ENCODE measurements at places on chromosomes 4 and X.

DNA sequence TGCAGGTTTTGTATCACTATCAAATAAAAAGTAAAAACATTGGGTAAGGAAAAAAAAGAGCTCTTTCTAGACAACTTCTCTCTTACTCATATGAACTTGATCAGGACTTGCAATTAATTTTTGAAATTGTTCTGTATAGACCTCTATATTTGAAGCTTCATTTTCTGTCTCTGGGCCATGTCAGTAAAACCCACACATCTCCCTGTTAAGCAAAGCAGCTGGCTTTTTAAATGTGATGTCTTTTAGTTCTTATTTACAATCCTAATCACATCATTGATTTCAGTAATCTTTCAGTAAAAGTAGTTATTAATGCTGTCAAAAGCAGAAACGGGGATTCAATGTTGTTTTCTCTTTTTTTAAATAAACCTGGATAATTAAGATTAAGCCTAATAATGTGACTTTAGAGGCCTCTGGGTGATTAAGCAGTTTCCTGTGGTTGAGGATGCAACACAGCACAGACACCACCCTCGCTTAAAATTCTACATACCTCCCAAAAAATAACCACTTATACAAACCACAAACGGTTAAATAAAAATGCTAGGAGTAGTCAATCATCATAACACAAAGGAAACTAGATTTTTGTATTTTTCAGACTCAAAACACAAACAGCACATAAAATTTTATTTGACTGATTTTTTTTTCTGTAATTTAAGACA lies 5.2 kb upstream of the PCDH10 start:
- no peak for DNase-seq

- no peak for DNase-seq
Observed at GRCh38 chrX:5650904-5651303, 577.8 kb downstream of the NLGN4X start.

GRCh38 chrX:18654875-18655836 lies 16.8 kb downstream of the RS1 start:
- no peak for DNase-seq

GRCh38 chr4:53702334-53703266 lies 111.3 kb upstream of the LNX1 start:
- peak; percentile 12 for DNase-seq

- no peak for DNase-seq
Observed at GRCh38 chrX:139304471-139304870, 226.1 kb upstream of the F9 start.

DNA sequence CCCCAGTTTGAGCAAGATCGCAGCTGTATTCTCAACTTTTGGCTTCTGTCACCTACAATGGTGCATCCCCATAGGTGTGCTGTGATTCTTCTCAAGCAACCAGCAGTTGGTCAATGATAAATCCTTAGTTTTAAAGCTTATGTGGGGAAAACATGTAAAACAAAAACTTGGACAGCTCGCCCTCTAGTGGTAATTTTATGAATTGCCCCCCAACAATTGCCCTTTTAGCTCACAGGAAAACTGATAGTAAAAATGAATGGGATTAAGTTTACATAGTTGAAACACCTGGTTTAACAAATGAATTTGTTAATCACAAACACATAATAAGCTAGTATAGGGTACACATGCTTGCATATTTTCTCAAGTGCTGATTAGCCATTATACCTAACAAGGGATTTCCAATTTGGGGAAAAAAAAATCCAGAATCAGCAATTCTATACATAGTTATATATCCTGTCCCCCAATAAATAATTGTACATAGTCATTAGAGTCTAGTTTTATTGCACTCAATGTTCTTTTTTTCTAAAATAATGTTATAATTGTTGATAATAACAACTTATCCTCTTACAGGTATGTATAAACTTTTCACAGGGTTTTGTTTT lies 30.1 kb downstream of the TEX13A start:
- DNase-seq: no peak

GRCh38 chr4:24743927-24744326 lies 51.4 kb upstream of the SOD3 start:
- DNase-seq: no peak

GRCh38 chr4:828641-829271 lies 2.8 kb upstream of the CPLX1 start:
- no peak for DNase-seq

- DNase-seq: no peak
Observed at GRCh38 chr4:101421386-101421785, 74.1 kb upstream of the PPP3CA start.

DNA sequence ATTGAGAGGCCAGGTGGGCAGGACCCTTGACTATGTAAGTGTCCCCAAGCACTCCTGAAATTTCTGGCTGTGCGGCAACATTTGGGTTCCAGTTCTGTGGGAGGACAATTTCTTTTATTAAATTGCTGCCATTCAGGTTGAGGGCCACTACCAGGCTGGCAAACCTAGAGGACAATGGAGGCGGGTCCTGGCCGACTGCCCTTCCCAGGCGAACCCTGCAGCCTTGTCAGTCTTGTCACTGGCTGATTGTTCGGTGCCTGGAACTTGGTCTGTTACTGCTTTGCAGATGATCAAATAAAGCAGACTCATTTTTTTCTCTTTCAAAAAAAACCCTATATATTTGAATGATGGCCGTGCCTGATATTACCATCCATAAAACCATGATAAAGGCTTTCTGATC lies 6.6 kb upstream of the TMEM128 start:
- no peak for DNase-seq

DNA sequence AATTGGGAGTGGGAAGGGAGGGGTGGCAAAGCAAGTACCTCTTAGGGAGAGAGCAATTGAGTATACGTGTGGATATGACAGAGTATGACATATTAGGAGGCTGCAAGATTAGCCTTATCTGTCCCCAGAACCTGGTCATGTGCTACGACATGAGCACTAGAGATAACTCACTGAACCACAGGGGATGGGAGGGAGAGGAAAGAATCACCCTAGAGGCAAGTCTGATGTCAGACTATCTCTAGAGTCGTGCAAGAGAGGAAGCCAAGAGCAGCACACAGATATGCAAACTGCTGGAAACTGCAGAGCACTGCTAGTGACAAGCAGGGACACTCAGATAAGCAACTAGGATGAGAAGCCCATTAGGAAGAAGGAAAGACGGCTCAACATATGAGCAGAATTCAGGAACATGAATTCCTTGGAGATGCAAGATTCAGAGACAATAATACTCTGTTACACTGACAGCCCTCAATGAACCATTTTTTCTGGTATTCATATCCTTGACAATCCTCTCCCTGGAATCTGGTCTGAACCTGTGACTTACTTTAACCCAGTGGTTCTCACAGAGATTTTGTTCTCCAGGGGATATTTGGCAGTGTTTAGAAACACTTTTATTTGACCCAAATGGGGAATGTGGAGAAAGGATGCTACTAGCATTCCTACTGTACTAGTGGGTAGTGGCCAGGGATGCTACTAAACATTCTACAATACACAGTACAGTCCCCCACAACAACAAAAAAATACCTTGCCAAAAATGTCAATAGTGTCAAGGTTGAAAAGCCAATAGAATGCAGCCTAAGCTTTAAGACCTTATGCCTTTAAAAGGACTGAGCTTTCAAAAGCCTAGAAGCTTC lies 84.0 kb upstream of the BMP2K start:
- no peak for DNase-seq

- DNase-seq: peak; percentile 20
Observed at GRCh38 chr4:76279462-76279861, 27.1 kb upstream of the STBD1 start.

- DNase-seq: peak; percentile 23
Observed at GRCh38 chrX:134006484-134007161, 21.2 kb upstream of the GPC3 start.

DNA sequence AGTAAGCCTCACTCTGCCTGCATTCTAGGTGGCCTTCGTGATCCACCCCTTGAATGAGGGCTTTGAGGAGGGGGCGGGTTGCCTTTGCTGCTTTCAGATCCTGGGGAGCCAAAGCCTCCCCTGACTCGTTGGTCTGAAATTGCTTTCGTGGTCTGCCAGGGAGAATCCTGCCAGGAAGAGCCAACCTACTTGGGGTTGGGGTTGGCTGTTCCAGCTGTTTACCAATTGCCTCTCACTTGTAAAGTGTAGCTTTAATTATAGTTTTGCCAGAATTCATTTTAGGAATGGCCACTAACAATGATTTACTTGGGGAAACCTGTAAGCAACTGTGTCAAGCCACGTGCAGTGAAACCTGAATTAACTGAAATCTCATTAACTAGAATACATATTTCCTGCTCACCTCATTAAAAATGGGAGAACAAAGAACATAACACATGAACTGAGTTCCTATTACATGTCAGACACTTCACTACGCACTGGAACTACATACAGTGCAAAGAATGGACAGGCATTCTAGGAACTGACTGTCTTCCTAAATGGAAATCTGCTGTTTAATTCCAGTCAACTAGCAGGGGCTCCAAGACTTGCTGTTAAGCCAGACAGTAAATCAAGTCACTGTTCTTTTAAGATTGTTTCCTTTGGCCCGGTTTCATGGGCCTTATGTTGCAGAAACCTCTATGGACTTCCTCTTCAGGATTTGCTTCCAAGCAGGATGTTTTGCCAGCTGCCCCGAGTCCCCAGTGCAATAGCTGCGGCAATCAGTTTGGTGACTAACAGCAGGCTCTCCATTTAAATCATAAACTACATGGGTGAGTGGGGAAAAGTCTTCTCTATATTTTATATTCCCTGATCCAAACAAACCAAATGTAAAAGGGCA lies 16.4 kb upstream of the NKRF start:
- DNase-seq: no peak

DNA sequence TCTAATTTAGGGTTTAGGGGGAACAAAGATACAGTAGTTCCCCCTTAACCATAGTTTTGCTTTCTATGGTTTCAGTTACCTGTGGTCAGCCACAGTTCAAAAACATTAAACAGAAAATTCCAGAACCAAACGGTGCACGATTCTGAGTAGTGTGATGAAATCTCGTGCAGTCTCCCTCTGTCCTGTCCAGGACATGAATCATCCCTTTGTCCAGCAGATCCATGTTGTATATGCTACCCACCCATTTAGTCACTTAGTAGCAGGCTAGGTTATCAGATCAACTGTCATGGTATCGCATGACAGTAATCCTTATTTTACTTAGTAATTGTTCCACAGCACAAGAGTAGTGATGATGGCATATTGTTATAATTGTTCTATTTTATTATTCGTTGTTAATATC lies 556.1 kb downstream of the IL1RAPL1 start:
- no peak for DNase-seq

- DNase-seq: no peak
Observed at GRCh38 chr4:36189511-36190226, 54.6 kb downstream of the ARAP2 start.

- no peak for DNase-seq
Observed at GRCh38 chrX:13892856-13893255, 76.0 kb upstream of the GPM6B start.

DNA sequence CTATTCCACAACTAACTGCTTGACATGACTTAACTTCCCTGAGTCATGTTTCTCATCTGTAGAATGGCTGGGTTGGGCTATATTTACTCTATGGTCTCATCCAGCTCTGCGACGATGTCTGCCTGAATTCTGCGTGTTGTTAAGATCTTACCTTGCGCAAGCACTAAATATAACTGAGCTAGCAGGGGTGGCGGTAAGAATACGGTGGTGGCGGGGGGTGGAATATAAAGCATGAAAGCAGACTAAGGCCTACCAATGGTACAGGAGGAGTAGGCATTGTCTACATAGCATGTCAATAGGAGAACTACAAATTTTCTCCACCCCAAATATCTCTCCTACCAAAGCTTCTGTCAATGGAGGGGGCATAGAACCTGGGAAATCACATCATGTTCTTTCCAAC lies 45.7 kb upstream of the DCLK2 start:
- no peak for DNase-seq

- no peak for DNase-seq
Observed at GRCh38 chr4:14152834-14153519, 525.5 kb upstream of the BOD1L1 start.

DNA sequence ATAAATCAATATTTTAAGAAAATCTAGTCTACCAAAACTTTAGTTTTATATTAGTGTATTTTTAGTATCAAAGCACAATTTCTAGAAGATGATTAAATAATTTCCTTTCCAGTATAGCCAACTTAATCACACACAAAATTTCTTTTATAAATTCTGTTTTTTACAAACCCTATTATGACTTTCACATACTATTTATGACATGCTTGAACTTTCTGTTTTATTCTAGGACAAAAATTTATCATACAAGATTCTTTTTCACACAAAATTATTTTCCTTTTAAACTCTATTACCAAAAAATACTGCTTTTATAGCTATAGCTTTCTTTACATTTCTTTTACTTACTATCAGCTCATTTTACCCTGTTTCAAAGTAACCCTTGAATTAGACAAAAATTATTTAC lies 149.5 kb downstream of the OR13H1 start:
- DNase-seq: no peak

DNA sequence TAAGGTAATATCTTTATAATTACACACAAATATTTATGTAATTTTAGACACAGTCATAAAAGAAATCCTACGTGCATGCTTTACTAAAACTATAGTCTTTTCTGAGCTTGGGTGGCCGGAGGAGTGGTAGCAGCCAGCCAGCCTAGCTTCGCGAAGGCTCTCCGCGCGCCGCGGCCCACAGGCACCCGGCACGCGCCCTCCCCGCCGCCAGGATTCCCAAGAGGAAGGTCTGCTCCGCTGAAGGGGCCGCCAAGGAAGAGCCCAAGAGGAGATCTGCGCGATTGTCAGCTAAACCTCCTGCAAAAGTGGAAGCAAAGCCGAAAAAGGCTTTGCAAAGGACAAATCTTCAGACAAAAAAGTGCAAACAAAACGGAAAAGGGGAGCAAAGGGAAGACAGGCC lies 8.7 kb upstream of the PJA1 start:
- no peak for DNase-seq

DNA sequence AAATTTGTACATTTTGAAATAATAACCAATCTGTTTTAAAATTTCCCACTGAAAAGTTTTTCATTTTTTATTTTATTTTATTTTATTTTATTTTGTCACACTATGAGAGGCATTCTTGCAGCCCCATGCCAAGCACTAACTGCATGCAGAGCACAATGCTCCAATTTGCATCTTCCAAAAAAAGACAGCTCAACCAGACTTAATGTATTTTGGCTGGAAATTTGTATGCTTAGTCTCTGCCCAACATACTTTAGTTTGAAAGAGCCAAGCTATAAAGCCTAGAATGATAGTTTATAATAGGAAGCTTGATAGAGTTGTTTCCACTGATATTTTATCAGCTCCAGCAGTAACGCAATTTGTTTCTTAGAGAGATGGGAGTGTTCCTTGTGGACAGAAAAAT lies 235.5 kb downstream of the GALNTL6 start:
- no peak for DNase-seq
